Epithelial cell of proximal tubule (primary cell): ENCODE measurements at places on chromosomes 5 and 9. TPM values are rescaled to one million over a fixed set of nuclear protein-coding genes. Genes with fewer than 3 reads are reported as not detected.
A peak's percentile ranks its signal among the peaks of the same experiment; 100 is the strongest.

- no peak for DNase-seq
Measured at GRCh38 chr5:126970517-126971017, 59.8 kb downstream of the MARCHF3 start.

GRCh38 chr5:68441309-68442073 lies 225.9 kb downstream of the PIK3R1 start:
- no peak for DNase-seq

DNA sequence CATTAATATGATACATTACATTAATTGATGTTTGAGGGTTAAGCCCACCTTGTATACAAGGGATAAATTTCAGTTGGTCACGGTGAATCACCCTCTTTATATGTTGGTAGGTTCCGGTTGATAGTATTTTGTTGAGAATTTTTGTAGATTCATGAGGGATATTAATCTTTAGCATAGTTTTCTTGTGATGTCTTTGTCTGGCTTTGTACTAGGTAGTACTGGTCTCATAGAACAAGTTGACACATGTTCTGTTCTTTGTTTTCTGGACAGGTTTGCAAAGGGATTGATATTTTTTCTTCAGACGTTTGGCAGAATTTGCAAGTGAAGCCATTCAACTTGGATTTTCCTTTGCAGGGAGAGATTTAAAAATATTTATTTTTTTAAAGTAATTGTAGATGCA lies 49.1 kb upstream of the CLK4 start:
- no peak for DNase-seq

GRCh38 chr9:95459851-95460517 lies 56.8 kb downstream of the PTCH1 start:
- DNase-seq = no peak

- DNase-seq = no peak
Measured at GRCh38 chr9:136057236-136058081, 37.6 kb downstream of the NACC2 start.

GRCh38 chr5:140875085-140876065 lies at the start of gene PCDHA12:
Gene PCDHA12 (plus strand): TSS chr5:140875308. CDS start chr5:140875473, 165 bp downstream.
- no peak for DNase-seq

GRCh38 chr5:171743436-171744076 lies 42.1 kb upstream of the SMIM23 start:
- DNase-seq = no peak

GRCh38 chr5:74493411-74493810 lies 147.1 kb downstream of the ENC1 start:
- DNase-seq = peak; percentile 63

DNA sequence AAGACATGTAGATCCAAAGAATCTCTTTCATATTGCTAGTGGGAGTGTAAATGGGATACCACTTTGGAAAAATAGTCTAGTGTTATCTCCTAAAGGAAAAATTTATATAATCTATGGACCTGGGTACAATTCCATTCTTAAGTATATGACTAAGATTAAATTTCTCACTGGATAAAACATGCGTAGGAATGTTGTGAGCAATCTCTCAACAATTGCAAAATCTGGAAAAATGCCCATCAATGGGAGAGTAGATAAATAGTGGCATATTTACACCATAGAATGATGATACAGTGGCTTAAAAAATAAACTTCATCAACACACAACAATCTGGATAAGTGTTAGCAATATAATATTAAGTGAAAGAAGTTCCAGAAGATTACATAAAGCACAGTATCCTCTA lies 469.5 kb downstream of the MAN2A1 start:
- peak; percentile 15 for DNase-seq

GRCh38 chr5:62418462-62419076 lies 6.0 kb downstream of the IPO11 start:
- no peak for DNase-seq

- no peak for DNase-seq
Measured at GRCh38 chr5:144076521-144077083, 93.9 kb downstream of the YIPF5 start.

GRCh38 chr5:141507387-141508091 lies 18.7 kb downstream of the PCDHGC5 start:
- DNase-seq = no peak

- no peak for DNase-seq
Measured at GRCh38 chr5:68290847-68291246, 75.3 kb downstream of the PIK3R1 start.

DNA sequence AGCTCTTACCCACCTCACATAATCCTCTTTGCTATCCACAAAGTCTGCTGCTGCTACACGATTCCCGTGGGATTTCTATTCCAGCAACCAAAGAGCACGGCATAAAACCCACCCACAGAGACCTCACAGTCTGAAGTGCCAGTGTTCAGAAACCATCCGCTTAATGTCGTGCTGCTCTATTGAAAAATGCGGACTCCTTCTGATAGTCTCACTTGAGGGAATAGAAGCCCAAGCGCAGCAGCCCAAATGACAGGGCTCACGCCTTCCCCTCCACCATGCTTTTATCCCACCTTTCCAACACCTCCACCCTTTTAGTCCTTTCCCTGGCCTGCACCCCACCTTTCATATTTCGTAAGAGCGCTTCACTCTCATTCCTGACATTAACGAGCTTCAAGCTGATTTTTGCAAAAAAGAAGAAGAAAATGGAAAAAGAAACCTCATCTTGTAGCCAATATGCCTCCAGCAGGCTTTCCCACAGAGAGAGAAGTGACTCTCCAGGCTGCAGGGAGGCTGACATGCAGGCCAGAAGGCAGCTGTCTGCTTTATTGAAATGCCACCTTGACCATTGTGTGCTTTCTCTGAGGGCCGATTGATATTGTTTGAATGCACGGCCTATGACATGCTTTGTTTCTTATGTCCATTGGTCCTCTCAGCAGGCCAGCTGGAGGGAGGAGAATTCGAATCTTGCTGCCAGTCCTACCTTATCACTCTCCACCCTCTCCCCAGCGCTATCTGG lies 70.6 kb upstream of the PCSK1 start:
- no peak for DNase-seq

GRCh38 chr5:137260820-137261695 lies 238.1 kb downstream of the SPOCK1 start:
- no peak for DNase-seq

GRCh38 chr5:141515141-141515540 lies 26.3 kb downstream of the PCDHGC5 start:
- no peak for DNase-seq

- no peak for DNase-seq
Measured at GRCh38 chr9:16085167-16085726, 532.4 kb downstream of the CCDC171 start.

GRCh38 chr5:126446498-126447224 lies 23.5 kb downstream of the GRAMD2B start:
- no peak for DNase-seq

GRCh38 chr5:31771500-31771899 lies 132.6 kb downstream of the PDZD2 start:
- DNase-seq = no peak

DNA sequence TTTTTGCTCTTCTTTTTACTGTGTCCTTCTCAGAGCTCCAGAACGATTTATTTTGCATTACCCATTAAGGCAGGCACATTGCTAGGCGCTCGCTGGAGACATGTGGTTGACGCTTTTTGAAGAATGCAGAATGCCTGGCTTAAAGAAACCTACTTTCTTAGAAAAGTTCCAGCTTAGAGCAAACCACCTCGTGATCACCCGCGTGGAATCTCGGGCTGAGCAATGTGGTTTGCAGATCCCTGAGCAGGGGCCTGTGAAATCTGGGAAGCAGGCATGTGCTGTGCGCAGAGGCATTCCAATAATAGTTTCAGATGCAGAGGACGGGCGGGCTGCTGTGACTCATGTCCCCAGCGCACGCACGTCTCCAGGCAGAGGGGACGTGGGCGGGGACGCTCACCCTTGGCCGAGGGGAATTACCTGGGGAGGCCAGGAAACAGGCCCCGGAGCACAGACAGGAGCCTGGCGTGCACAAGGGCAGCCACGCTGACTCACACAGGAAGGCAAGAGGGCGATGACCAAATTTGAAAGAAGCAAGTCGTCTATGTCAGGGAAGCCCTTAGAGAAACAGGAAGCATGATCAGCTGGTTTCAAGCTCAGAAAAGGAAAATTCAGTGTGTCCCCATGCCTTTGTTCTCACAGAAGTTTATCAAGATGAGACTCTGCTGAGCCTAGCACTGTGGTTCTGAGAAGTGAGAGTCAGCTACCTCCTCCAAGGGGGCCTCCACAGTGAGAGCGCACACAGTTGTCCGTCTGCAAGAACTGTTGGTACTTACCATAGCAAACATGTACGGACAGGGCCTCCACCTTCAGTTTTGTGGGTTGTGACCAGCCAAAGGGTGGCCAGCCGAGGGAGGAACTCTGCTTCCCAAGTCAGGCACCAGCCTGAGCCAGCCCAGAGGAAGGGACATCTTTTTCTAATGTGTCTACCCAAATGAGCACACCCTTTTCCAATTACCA lies 218.6 kb downstream of the PIK3R1 start:
- peak; percentile 96 for DNase-seq

- DNase-seq = no peak
Measured at GRCh38 chr5:10339058-10339811, 14.3 kb upstream of the MARCHF6 start.

Gene LRRC70
- 0.29 TPM in 1 of 2 replicates, not detected in the other for total RNA-seq

Gene GPR150
- 0.58 TPM in 1 of 2 replicates, not detected in the other for total RNA-seq

Gene NOXA1
- 0.14 and 2.1 TPM in 2 replicates for total RNA-seq

Gene RMRP
- 3,154 and 10,636 TPM in 2 replicates for total RNA-seq

Gene FOXE1
- 0.35 and 1.1 TPM in 2 replicates for total RNA-seq

Gene SEMA5A
- total RNA-seq = 1.6 and 4.0 TPM in 2 replicates

Gene MAT2B
- 46.3 and 64.7 TPM in 2 replicates for total RNA-seq
